ENCODE measurements at places on chromosomes 2 and 18.
A peak's percentile ranks its signal among the peaks of the same experiment; 100 is the strongest.

DNA sequence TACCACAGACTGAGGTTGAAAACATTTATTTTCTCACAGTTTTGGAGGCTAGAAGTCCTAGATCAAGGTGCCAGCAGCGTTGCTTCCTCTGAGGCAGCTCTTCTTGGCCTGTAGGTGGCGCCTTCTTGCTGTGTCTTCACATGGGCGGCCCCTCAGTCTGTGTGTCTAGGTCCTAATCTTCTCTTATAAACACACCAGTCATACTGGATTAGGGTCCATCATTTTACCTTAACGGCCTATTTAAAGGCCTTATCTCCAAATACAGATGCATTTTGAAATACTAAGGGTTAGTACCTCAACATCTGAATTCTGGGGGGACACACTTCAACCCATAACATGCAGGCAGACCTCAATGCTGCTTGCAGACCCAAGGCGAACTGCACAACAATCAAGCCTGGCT lies 4.4 kb upstream of the RMC1 start:
- DNase-seq, result no peak

DNA sequence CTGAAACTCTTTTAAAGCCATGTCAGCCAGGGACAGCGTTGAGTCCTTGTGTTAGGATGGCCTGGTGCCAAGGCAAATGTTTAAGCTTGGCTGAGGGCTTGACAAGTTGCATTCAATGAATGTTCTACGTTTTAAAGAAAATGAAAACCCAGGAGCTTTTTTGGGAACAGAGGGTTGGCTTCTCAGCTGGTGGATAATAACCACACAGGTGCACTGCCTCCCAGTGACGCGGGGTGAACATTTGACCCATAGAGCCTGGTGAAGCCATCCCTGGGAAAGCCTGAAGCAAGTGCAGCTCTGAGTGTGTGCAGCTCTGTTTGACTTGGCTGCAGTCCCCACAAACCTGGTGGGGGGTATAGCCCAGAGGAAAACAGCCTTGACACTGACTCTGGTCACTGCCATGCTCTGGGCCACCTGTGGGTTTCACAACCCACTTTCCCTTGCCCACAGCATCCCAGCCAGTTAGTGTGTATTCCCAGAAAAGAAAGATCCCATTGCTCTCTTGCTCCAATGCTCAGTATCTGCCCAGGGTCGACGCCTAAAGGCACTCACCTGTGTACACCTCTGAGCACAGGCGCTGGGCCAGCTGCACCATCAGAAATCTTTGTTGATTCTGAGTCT lies 874.9 kb downstream of the RNF144A start:
- DNase-seq, result no peak

- no peak for DNase-seq
Measured at GRCh38 chr2:202032846-202033316, 774 bp upstream of the FZD7 start.

- DNase-seq, result peak; percentile 54
Measured at GRCh38 chr18:54805571-54806334, 22.5 kb upstream of the RAB27B start.

GRCh38 chr2:157339965-157340655 lies 14.5 kb upstream of the ERMN start:
- no peak for DNase-seq

DNA sequence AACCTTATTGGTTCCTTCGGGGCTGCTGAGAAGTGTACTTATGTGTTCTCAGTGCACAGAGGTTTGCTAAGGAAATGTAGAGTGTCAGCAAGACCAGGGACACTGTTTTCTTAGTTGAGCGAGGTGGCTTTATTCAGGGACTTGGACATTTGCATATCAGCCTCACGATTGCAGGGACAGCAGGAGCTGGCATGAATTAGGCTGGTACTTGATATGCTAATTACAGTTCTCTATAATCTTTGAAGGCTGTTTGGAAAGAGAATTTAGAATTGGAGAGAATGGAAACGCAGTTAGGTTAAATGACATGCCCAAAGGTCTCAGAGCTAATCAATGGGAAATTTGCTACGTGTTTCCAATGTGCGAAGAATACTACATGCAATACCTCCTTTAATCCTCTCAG lies 18.7 kb upstream of the MTCL1 start:
- DNase-seq, result no peak
